LoVo (cell line): ENCODE measurements at places on chromosomes 2 and 18.

DNA sequence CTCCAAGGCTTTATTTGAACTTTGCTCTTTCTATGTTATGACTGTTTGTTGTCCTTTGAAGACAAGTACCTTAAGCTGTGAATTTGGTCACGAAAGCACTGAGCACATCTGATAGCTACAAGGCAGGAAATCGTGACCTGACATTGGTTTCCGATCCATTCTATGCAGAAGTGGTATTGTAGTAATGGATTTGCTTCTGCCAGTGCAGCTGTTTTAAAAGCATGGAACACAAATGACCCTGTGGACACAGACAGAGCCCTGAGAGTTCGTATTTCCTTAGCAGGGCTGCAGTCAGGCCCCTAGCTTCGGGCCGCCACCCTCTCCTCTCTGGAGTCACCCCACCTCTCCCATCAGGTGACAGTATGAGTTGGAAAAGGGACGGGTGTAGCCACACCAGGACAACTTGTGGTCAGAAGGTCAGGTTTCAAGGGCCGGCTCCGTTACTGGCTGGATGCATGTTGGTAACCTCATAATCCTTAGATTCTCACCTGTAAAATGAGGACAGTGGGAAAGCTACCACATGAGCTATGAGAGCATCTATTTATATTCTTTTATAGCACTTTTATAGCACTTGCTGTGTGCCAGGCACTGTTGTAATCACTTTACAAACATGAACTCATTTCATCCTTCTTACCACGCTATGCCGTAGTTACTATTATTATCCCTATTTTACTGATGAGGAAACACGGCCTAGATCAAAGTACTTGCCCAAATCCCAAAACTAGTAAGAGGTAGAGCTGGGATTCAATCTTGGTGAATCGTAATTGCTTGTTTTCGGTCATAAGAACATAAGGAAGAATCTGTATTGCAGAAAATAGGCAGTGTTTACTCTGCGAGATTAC lies 70.2 kb downstream of the SPATS2L start:
- DNase-seq: peak; percentile 76

DNA sequence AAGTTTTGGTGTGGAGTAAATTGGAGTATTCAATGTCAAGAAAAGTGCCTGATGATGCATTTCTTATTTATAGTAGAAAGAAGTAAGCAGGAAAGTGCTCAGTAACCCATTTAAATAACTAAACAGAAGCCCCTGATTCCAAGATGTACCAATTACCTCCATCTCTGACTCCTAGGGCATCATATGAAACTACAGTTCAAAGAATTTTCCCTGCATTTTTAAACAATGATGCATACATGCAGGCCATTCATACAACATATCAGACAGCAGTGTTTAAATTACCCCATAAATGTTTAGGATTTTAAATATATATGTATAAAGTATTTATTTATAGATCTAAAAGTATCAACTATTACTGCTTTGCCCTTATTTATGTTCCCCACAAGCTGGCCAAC lies 36.2 kb downstream of the FTCDNL1 start:
- no peak for DNase-seq

DNA sequence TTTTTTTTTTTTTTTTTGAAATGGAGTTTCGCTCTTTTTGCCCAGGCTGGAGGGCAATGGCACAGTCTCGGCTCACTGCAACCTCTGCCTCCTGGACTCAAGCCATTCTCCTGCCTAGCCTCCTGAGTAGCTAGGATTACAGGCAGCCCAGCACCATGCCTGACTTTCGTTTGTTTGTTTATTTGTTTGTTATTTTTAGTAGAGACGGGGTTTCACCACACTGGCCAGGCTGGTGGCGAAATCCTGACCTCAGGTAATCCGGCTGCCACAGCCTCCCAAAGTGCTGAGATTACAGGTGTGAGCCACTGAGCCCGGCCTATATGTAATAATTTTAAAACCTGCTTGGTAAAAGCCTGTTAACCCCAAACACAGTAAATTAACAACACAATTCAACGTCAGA lies 435.7 kb downstream of the LRRTM4 start:
- no peak for DNase-seq

DNA sequence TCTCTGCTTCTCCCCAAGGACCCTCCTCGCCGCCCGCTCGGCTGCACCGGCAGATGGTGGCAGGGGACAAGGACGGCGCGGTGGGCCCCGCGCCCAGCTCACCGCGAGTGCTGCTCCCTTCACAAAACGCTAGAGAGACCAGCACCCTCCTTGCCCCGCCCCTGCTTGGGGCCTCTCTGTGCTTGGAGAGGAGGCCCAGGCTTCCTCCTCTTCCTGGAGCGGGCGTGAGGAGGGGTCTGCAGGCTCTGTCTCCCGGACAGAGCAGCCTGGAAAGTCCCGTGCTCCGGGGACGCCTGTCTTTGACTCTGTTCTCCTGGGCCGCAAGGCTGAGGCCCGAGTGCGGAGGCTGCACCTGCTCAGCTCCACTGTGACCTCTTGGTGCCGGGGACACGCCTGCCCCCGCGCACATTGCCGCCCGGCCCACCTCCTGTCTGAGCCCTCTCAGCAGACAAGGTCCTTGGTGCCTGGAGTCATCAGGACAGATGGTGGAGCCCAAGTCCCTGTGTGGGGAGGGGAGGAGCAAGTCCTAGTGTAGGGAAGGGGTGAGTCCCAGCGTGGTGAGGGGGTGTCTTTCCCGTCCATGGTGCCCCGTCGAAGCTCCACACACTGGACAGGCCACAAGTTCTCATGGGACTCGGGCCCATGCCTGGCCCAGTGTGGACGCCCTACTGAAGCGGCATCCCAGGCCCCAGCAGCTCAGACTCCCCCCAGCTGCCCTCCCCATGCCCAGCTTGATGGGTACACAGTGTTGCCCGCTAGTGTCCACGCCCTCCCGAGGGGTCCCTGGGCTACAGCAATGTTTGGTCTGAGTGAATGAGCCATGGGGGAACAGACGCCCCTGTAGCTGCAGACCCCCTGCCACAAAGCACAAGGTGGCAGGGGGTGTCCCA lies 33.8 kb downstream of the RTP5 start:
- no peak for DNase-seq

- no peak for DNase-seq
These were observed 272.8 kb downstream of the CYRIA start for GRCh38 chr2:16392647-16393499.

DNA sequence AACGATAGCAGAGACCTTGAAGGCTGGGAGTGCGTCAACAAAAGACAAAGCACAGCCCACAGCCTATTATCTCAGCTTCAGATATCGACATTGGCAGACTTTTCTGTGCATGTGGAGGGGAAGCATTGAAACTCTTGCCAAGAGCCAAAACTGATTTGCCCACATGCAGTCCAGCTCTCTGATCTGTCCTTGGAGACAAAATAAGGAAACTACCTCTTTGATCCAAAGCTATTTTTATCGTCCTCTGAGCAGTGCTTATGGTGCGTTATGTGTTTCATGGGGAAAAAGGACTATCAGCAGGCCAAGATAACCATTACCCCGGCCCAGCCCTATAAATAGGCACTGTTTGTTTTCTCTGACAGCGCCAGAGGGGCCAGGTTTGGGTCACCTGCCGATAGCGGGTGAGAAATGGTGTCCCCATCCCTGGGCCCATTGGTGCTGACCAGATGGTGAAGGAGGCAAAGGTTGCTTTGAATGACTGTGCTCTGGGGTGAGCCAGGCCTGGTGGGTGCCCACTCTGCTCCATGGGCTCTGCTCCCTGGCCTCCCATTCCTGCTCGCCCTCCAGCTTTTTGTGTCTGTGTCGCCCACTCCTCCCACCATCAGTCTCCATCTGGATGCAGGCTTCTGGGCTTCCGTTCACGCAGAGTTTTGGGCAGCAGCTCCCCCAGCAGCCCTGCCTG lies 176.1 kb upstream of the HS6ST1 start:
- DNase-seq: no peak

DNA sequence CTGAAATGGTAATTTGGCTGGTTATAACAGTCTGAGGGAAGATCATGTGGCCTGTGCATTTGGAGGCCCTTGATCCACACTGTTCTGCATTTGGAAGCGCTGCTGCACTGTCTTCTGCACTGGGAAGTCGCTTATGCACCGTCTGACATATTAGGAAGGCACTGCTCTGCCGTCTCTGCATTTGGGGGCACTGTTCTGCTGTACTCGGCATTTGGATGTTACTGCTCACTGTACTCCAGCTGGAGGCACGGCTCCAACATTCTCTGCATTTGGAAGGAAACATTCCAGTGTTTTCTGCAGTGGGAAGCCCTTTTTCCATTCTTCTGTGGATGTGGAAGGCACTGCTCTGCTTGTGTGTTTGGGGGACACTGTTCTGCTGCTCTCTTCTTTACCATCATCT lies 9.6 kb upstream of the PROM2 start:
- no peak for DNase-seq

GRCh38 chr2:113157897-113158753 lies 15.6 kb upstream of the PSD4 start:
- DNase-seq: no peak

DNA sequence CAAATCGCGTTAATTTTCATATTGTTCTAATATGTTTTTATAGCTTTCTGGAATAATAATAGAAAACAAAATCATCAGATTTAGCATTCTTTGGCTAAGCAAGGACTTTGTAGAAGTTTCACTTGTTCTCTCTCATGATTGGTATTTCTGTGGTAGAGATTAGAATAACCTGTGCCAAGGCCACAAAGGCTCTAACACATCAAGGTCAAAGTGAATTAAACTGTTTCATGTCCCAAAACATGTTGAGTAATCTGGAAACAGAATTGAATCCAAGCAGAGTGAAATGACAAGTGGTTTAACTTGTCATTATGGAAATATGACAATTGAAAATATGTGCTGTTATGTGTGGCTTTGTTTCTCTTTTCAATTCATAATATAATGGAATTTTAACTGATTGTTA lies 617.4 kb downstream of the CCDC85A start:
- DNase-seq: no peak

DNA sequence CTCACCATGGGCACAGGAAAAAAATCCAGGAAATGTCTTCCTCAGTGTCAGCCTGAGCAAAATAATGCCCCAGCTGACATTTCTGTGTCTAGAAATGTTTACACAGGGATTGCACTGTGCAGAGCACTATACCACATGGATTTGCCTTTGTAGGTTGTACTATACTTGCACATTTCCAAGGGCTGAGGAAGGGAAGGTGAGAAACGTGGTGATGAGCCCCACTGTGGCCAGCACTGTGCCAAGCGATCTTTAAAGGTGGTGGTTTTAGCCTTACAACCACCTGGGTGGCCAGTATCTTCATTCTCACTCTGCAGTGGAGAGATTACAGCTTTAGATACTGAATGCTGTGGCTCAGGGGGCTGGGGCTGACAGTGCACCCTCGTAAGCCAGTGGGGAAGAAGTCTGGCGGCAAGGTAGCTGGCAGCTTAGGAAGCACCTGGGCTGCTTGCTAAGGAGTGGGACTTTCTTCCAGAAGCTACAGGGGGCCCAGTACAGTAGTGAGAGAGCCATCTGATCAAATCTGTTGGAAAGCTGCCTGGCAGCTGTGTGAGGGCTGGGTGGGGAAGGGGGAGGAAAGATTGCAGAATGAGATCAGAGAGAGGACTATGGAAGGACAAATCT lies 81.4 kb upstream of the MSH2 start:
- DNase-seq: no peak

GRCh38 chr2:88560619-88561307 lies 66.5 kb downstream of the EIF2AK3 start:
- no peak for DNase-seq

DNA sequence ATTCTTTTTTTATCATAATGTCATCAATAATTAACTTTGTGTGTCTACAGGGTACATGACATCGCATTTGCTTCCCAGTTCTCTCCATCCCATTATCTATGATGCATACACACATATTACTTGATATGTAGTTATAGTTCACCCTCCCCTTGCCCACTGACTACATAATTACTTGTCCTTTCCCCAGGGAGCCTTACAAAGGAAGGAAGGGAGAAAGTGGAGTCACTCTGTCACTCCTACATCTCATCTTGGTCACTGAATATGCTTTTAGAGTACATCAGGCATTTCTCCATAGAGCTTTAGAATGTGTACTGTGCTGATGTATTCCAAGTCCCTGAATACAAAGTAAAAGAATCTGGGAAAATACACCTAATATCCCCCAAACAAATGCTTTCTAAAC lies 6.0 kb upstream of the DTNA start:
- no peak for DNase-seq

- no peak for DNase-seq
These were observed at the start of gene MGAT5 for GRCh38 chr2:134253804-134254203. MGAT5 (plus strand) TSS chr2:134254072; CDS start chr2:134254404, 332 bp downstream.

- DNase-seq: peak; percentile 42
These were observed 24.4 kb downstream of the PUM2 start for GRCh38 chr2:20326163-20326780.

DNA sequence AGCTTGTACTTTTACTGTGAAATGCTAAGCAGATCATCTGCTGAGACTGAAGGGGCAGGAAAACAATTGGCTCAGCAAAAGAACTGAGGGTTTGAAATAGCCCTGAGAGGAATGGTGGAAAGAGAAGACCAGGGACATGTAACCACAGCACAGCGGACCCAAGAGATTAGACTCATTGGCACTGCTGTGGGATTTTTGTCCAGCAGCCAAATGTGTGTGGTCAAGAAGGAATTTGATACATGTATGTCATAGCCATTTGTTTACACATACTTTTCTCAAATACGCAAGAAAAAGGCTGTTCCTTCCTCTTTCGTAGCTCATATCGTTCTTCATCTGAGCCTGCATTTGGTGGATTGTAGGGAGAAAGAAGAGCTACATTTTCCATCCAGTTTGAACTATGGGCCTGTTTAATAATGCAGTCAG lies 73.8 kb downstream of the TRABD2A start:
- DNase-seq: peak; percentile 69

DNA sequence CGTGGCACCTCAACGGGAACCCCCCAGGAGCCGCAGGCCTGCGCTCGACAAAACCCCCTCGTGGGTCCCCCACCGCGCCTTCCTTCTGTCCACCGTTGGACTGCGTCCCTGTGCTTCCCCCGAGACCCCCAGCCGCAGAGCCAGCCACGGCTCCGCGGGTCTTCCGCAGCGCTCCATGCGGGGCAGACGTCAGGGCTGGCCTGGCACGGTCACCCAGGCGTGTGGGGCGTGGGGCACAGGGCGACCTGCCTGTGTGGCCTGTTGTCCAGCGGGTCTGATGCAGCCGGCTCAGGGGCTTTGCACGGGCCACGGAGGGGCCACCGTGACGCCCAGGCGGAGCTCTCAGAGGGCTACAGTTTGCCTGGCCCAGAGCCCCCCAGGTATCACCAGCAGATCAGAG lies 11.0 kb downstream of the NFATC1 start:
- DNase-seq: no peak

DNA sequence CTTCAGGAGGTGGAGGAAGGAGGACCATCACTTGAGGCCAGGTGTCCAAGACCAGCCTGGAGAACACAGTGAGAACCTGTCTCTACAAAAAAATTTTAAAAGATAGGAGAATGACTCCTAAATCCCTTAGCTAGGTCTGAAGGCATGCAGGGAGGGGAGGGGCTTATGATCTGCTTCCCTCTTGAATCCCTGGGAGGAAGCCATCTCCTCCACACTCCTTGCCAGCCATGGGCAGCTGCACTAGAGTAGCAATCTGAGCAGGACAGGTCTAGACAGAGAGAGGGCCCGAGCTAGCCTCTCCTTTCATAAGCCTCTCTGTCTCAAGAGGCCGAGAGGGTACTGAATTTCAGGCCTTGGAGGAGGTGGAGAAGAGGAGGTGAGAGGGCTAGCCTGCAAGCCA lies 42.5 kb downstream of the DAPL1 start:
- no peak for DNase-seq

GRCh38 chr18:59481436-59481835 lies 122.4 kb upstream of the LMAN1 start:
- DNase-seq: no peak
